Activated CD4-positive, alpha-beta T cell treated with anti-CD3 and anti-CD28 coated beads, Interleukin-2, amount 10 ng/mL, durations not matched to agents 7 days and 5 days (primary cell): ENCODE measurements at places on chromosomes 1 and 21. TPM values are rescaled to one million over a fixed set of nuclear protein-coding genes. Genes with fewer than 3 reads are reported as not detected.

The KIF14 gene
- 31.6 TPM for total RNA-seq

- peaks cover 3% of the 10 kb centered on the region for H3K36me3 ChIP-seq
- H3K27ac ChIP-seq = peak overlapping the region; percentile 37
- H3K27me3 ChIP-seq = no peaks in the 10 kb centered on the region
- no peak overlapping the region for H3K4me3 ChIP-seq
- H3K4me1 ChIP-seq = peaks cover 61% of the 10 kb centered on the region
- DNase-seq = no peak
Measured at GRCh38 chr1:23116921-23117699, 51.5 kb downstream of the LUZP1 start.

The OPTC gene
- total RNA-seq = not detected

- H3K4me1 ChIP-seq = peaks cover 50% of the 10 kb centered on the region
- H3K36me3 ChIP-seq = peaks cover 93% of the 10 kb centered on the region
- no peak for DNase-seq
Measured at GRCh38 chr1:110899458-110899843, 26.5 kb downstream of the CD53 start.

- peaks cover 47% of the 10 kb centered on the region for H3K27me3 ChIP-seq
- no peak overlapping the region for H3K4me3 ChIP-seq
- DNase-seq = no peak
Measured at GRCh38 chr1:247111700-247112478, 7.7 kb upstream of the ZNF669 start.

The NHLH1 gene
- total RNA-seq = 0.10 TPM

GRCh38 chr1:176119549-176119948, 87.5 kb downstream of the COP1 start:
- no peaks in the 10 kb centered on the region for H3K4me1 ChIP-seq
- H3K4me3 ChIP-seq = no peak overlapping the region
- no peak overlapping the region for H3K27ac ChIP-seq

The CFHR2 gene
- not detected for total RNA-seq

DNA sequence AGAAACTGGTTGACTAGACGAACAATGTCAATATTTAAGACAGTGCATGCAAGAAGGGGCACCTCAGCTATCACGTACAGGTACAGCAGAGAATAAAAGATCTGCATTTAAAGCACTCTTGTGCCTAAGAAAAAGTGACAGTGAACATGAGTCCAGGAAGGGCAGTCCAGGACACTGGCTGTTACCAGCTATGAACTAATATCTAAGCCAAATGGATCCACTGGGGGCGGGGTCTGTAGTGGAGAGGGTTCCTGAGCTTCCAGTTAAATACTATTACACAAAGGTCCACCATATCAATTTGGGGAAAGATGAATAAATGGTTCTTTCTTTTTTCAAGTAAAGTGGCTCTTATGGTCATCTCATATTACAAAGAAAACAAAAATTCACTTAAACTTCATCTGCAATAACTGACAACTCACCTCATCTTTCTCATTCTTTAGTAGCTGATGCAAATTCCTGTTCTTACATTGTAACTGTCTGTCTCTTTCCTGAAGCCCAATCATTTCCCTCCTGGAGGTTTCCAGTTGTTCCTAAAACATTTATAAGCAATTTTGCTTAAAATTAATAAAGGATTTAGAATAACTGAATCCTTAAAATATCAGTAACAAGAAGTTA, 24.5 kb downstream of the SSX2IP start:
- H3K27ac ChIP-seq = no peak overlapping the region
- no peak overlapping the region for H3K4me3 ChIP-seq
- H3K36me3 ChIP-seq = peaks cover 10% of the 10 kb centered on the region

GRCh38 chr1:102896286-102896685, 212.0 kb downstream of the COL11A1 start:
- no peak overlapping the region for H3K4me3 ChIP-seq
- H3K4me1 ChIP-seq = no peaks in the 10 kb centered on the region
- DNase-seq = no peak
- H3K27ac ChIP-seq = no peak overlapping the region
- H3K36me3 ChIP-seq = no peaks in the 10 kb centered on the region
- no peaks in the 10 kb centered on the region for H3K27me3 ChIP-seq

DNA sequence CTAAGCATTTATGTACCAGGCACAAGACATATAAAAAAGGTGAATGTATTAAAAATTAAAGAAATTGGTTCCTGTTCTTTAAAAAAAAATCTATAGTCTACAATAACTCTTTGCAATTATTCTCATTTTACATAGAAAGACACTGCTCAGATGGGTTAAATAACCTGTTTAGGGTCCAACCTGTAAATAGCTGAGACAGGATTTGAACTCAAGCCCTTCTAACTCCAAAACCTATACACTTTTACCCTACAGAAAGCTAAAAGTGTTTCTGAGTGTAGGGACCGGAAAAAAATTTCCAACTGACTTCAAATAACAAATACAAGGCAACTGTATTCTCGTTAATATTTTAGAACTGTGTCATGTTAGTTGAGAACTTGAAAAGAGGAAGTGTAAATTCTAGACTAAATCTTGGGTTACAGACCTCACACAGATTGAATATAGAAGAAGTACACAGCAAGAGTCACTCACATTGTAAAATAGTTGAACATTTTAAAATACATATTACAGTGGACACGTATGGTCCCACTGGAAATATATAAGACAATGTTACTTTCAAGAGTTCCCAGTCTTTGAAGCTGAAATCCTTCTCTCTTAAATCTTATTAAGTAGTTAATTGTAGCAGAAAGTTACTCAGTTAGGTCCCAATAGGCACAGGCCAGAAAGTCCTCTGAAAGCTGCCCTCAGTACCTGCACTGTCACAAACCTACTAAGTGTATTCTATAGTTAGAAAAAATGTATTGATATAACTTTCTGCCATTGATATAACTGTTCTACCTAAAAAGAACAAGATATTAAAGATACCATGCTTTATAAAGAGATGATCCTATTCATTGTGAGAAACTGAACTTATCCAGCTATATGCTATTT, 7.3 kb downstream of the EDEM3 start:
- H3K36me3 ChIP-seq = peaks cover 38% of the 10 kb centered on the region
- no peak overlapping the region for H3K27ac ChIP-seq
- DNase-seq = no peak
- H3K4me1 ChIP-seq = peaks cover 59% of the 10 kb centered on the region
- H3K27me3 ChIP-seq = no peaks in the 10 kb centered on the region
- no peak overlapping the region for H3K4me3 ChIP-seq

The FNDC10 gene
- total RNA-seq = 6.2 TPM
